ENCODE measurements at places on chromosomes 13 and 19.

DNA sequence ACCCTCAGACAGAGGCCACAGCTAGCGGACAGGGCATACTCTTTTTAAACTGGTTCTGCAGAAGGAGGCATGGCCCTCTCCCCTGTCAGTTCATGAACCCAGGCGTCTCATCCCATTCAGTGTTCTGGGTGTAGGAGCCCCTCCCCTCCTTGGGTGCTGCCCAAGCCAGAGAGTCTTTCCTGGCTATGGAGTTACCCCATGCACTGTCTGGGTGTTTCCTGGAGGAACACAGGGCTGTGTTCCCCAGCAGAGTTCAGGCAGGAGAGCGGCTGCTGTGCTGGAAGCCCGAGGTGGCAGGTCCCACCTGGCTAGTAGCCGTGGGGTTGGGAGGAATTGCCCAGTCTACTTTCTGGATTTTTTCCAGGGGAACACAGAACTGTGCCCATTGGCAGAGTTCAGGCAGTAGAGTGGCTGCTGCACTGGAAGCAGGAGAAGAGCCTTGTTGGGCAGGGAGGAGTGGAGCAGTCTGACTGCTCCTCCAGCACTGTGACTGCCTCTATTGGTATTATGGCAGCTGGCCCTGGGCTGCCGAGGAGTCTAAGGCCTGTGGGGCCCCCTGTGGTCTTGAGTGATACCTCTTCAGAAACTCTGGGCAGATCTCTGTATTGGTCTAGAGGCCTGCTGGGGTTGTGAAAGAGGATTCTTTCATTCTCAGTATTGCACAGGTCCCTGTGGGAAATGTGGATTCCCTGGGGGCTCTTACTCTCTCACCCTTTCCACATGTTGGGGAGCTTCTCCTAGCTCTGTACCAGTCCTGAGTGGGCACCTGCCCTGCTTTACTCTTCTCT is 168.3 kb downstream of the PCDH20 start:
- DNase-seq = no peak

DNA sequence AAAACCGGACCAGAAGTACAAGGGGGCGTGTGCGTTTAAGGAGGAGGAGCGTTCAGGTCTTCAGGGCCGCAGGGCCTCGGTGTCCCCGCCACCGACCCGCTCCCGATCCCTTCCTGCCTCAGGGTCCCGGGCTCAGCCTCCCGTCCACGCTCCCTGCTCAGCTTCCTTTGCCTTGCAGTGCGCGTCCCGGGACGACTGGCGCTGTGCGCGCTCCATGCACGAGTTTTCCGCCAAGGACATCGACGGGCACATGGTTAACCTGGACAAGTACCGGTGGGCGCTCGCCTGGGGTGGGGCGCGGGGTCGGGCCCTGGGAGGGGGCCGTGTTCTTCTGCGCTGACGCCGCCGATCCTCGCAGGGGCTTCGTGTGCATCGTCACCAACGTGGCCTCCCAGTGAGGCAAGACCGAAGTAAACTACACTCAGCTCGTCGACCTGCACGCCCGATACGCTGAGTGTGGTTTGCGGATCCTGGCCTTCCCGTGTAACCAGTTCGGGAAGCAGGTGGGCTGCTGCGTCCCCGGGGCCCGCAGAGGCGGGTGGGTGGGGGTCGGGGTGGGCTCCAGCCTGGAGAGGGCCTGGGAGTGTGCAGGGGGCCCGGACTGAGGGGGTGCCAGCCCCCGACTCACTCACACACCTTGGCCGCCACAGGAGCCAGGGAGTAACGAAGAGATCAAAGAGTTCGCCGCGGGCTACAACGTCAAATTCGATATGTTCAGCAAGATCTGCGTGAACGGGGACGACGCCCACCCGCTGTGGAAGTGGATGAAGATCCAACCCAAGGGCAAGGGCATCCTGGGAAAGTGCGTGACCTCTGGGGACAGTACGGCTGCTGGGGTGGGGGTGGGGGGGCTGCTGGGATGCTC is 1.4 kb downstream of the GPX4 start:
- DNase-seq = no peak

DNA sequence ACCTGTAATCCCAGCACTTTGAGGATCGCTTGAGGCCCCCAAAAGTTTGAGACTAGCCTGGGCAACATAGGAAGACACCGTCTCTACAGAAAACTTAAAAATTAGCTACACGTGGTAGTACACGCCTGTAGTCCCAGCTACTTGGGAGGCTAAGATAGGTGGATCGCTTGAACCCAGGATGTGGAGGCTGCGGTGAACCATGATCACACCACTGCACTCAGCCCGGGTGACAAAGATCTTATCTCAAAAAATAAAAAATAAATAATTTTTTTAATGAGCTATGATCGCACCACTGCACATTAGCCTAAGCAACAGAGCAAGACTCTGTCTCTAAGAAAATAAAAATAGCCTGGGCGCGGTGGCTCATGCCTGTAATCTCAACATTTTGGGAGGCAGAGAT is 6.6 kb downstream of the RCBTB2 start:
- no peak for DNase-seq

GRCh38 chr19:43847884-43848283 is 20.8 kb downstream of the ZNF283 start:
- no peak for DNase-seq

DNA sequence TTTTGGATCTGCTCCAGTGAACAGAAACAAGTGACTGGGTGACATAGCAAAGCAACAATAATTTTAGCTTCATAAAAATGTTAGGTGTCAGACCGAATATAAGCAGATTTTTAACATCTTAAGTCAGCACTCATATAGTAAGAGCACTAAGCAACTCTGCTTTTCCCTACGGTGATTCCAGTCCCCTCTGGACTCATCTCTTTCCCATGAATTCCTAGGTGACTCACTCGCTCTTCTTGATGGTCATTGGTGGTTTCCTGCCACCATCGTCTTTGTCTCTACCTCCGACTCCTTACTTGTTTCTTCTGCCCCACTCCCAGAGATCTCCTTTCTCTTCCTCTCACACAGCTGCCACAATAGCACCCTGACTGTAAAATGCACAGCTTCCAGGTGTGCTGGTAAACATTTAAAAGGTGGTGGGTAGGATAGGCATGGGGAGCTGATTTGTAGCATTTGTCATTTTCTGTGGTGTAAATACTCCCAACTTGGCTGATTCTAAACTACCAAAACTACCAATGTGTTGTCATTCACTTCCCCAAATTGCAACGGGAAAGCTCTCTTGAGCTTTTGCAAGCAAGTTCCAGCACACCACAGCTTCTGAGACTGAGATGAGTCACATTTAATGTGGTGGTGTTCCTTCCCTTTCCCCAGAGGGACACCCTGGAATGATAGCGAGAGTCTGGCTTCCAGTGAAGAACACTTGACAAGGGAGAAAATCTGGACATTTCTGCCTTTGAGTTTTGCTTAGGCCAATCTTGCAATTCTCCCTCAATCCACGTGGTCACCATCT is 42.8 kb upstream of the CLDN10 start:
- no peak for DNase-seq

GRCh38 chr19:12965017-12965811 is 4.2 kb upstream of the DAND5 start:
- peak; percentile 67 for DNase-seq

GRCh38 chr13:53214433-53214832 is 185.8 kb downstream of the OLFM4 start:
- DNase-seq = no peak

- no peak for DNase-seq
Observed at GRCh38 chr13:80884056-80884785, 543.3 kb upstream of the SPRY2 start.

DNA sequence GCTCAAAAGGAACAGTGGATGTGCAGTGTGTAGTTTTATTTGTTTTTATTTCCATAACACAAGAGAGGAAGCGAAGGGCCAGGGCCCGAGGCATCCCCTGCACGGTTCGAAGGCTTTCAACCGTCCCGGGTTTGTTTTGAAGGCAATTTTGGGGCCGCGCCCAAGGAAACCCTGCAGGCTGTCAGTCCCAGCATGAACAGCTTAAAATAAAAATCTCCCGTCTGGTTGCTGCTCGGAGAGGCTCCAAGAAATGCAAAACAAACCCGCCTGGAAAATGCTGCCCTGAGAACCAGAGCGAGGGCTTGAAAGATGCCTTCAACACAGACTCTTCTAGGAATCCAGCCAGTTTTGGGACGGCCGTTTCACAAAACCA is 16.0 kb downstream of the LSM4 start:
- DNase-seq = no peak

- DNase-seq = no peak
Observed at GRCh38 chr13:111165241-111166010, 50.3 kb downstream of the ARHGEF7 start.

GRCh38 chr19:11387162-11388034 is 3.3 kb upstream of the EPOR start:
- DNase-seq = no peak

GRCh38 chr13:46172531-46172991 is 9.4 kb downstream of the LCP1 start:
- no peak for DNase-seq

- no peak for DNase-seq
Observed at GRCh38 chr13:36131931-36132297, 732 bp upstream of the DCLK1 start.

GRCh38 chr19:51810223-51810622 is 15.3 kb downstream of the FPR3 start:
- DNase-seq = no peak

GRCh38 chr13:113915012-113915763 is 51.3 kb upstream of the GAS6 start:
- no peak for DNase-seq
